ENCODE measurements at places on chromosomes 13 and 19.

DNA sequence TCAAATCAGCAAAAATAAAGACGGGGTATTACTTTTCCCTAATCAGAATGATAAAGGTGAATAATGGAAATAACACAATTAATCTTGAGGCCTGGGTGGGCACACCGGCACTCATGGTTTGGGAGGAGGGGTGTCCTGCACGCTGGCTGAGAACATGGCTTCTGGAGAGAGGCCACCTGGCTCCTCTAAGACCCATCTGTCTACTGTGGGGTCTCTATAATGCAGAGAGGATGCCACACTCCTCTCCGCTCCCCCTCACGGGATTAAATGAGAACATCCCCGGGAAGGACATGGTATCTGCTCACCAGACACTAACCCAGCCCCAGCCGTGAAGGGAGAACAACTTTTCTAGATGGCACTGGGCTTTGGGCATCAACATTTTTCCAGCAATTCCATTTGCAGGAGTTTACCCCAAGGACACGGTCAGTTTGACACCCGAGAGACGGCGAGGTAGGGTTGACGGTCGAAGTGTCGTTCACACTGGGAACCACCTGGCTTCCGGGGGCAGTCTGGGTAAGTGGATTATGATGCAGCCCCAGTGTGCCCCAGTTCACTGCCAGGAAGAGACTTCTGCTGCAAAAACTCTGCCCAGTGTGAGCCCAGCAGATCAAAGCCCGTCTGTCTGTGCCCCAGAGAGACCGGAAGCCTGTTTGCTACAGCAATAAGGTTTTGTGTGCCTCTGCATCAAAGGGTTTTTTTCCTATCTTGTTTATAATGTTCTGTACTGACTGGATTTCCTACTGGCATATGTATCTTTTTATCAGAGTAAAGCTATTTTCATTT, 56.6 kb downstream of the CEBPG start:
- DNase-seq, result no peak

DNA sequence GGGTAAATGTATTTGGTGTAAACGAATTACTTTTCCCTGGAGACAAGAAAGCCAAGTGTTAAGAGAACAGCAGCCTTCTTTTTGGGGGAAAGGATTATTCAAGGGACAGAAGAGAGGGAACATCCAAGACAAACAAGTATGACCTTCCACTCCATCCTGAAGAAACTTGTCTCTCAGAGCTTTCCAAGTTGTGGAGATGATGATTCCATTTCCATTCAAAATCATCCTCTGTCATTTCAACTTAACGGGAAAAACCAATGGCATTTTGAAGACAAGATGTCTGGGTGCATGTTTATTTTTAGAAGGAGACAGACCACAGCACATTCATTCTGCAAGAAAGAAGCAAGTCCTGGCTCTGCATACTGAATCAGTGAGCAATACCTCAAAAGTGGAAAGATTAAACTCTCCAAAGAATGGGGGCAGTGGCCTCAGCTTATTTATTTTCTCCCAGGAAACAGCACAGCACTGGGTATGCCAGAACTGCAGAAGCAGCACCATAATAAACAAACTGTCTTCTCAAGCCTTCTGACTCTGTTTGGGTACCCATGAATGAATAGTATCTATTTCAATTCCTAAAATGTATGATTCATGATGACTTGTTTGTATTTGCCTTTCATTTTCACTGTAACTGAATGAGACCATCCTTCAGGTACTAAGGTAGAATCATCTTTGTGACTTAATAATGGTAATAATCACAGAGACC, 541.0 kb downstream of the RFC3 start:
- no peak for DNase-seq

GRCh38 chr19:1434040-1434366, 4.2 kb upstream of the RPS15 start:
- DNase-seq, result no peak

GRCh38 chr13:52896827-52897659, 48.6 kb upstream of the PCDH8 start:
- DNase-seq, result no peak

- DNase-seq, result no peak
Observed at GRCh38 chr19:56765137-56765536, 75.4 kb downstream of the PEG3 start.

Data from stimulated activated CD8-positive, alpha-beta memory T cell treated with anti-CD3 and anti-CD28 coated beads, Interleukin-2, amount 100 ng/mL, for 1 hour (primary cell).